Smooth muscle cell of bladder (primary cell): ENCODE measurements at places on chromosomes 1 and 21. TPM values are rescaled to one million over a fixed set of nuclear protein-coding genes. Genes with fewer than 3 reads are reported as not detected.

The GPR61 gene
- total RNA-seq: 0.28 TPM in 2 replicates

The KIF21B gene
- total RNA-seq: under 0.01 and 0.09 TPM in 2 replicates

The CCDC27 gene
- not detected in 2 replicates for total RNA-seq

The L1TD1 gene
- total RNA-seq: under 0.01 TPM in 1 of 2 replicates, not detected in the other

The ITLN1 gene
- not detected in 2 replicates for total RNA-seq

The TMEM269 gene
- under 0.01 TPM in 1 of 2 replicates, not detected in the other for total RNA-seq

The SIPA1L2 gene
- 17.2 and 19.2 TPM in 2 replicates for total RNA-seq

The SWT1 gene
- 4.1 and 4.5 TPM in 2 replicates for total RNA-seq
